ENCODE measurements at places on chromosomes 11 and 22.

DNA sequence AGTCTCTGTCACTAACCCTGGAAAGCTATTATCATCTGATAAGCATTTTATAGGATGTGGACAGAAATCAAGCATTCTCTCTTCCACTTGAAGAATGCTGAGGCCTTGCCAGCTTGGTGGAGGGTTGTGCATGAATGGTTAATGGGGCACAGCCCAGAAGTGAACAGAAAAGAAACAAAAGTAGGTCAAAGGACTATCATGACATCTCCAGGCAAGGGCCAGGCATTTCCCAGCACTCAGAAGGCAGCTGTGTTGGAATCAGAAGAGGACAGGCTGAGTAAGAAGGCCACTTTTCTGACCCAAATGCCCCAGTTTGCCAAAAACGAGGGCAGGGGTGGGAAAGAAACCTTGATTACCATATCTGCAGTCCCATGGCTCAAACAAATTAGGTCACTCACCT is 12.4 kb downstream of the TENM4 start:
- no peak for DNase-seq

DNA sequence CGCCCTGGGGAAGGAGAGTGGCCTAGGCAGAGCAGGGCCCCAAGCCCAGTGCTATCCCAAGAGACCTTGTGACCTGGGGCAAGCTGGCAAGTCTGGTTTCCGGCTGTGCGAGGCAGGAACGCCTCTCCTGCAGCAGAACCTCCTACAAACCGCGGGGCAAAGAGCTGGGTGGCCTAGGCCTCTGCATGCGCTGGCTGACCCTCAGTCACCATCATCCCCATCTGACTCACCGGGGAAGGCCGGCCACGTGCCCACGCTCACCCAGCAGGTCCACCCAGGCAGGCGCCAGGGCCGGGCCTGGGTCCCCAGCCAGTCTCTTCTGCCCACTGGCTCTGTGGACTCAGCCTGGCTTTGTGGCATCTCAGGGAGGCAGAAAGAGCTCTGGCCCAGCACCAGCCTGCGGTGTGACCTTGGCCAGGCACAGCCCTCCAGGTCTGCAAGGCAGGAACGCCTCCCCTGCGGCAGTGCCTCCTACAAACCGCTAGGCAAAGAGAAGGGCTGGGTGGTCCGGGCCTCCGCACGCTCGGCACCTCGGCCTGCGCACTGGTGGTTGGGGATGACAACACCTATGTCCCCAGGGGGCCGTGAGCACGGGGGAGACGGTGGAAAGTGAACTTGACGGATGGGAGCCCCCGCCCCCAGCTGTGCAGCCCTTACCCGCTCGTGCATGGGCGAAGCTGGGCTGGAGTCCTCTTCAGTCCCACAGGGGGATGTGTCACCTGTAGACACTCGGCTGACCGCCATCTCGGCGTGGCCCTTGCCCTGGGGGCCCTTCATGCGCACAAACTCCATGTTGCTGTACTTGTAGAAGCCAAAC is 38.2 kb downstream of the KIAA0930 start:
- no peak for DNase-seq

- DNase-seq, result no peak
These were observed 20.1 kb upstream of the CD44 start for GRCh38 chr11:35118906-35119305.

GRCh38 chr11:28913883-28914282 is 805.7 kb downstream of the METTL15 start:
- DNase-seq, result no peak

DNA sequence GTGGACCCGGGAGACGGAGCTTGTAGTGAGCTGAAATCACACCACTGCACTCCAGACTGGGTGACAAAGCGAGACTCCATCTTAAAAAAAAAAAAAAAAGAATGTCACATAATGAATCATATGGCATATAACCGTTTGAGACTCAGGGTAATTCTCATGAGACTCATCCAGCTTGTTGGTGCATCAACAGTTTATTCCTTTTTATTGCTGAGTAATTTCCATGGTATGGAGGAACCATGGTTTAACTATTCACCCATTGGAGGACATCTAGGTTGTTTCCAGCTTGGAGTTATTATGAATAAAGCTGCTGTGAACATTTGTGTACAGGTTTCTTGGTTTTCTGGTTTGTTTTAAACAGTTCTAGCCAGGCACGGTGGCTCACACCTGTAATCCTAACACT is 25.3 kb downstream of the PPARA start:
- no peak for DNase-seq

DNA sequence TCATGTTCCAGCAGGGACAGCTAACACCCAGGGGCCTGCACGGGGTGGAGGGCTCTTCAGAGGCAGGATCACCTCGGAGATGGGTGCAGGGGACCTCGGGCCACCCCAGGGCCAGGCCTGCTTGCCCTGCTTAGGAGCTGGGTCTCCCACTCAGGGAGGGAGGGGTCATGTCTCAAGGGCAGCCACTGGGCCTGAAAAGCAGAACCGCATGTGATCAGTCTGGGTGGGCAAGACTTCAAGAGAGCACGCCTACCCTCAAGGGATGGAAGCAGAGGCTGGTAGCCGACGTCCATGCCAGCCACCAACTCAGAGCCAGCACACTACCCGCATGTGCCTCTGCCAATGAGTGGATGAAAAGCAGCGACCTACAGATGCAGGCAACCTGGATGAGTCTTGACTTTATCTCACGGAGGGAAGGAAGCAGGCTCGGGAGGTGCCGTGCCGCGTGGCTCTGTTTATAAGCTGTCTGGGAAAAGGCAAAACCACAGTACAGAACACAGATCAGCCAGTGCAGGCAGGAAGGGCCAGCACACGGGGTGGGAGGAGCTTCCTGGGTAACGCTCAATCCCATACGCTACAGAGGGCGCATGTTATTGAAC is 16.0 kb downstream of the TBX1 start:
- no peak for DNase-seq

- no peak for DNase-seq
These were observed 183.9 kb downstream of the CTTN start for GRCh38 chr11:70581991-70582885.

GRCh38 chr11:61195719-61196118 is 7.6 kb upstream of the PGA3 start:
- DNase-seq, result no peak

GRCh38 chr11:76048763-76049162 is 157.5 kb downstream of the WNT11 start:
- no peak for DNase-seq

DNA sequence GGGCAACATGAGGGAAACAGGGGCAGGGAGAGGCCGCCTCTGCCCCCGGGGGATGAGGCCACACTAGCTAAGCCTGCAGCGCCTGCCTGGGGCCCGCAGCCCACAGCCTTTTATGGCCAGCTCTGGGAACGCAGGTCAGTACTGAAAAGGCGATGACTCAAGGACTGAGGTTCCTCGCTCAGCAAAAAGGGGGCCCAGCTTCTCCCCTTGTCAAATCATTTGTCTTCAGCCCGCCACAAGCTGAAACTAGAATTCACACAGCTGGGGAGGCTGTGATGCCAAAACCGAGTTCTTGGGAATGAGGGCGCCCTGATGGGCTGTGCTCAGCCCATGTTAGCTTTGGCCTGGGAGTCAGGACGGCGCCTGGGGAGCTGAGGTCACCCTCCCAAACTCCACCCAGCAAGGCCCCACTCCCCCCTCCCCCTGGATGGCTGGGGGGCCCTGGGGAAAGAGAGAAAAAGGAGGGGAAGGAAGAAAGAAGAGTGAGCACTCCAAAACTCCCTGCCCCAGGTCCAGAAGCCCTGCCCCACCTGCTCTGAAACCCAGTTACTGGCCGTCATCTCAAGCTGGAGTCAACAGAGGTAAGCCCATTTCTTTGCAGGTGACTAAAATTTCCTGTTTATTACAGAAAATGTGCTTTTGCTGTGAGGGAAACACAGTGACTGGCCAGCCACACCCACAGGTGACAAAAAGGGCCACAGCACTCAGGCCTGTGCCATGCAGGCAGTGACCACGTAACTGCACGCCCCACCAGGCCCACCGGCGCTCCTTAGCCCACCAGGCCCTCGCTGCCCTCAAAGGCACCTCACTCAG is 13.7 kb downstream of the EHD1 start:
- no peak for DNase-seq

DNA sequence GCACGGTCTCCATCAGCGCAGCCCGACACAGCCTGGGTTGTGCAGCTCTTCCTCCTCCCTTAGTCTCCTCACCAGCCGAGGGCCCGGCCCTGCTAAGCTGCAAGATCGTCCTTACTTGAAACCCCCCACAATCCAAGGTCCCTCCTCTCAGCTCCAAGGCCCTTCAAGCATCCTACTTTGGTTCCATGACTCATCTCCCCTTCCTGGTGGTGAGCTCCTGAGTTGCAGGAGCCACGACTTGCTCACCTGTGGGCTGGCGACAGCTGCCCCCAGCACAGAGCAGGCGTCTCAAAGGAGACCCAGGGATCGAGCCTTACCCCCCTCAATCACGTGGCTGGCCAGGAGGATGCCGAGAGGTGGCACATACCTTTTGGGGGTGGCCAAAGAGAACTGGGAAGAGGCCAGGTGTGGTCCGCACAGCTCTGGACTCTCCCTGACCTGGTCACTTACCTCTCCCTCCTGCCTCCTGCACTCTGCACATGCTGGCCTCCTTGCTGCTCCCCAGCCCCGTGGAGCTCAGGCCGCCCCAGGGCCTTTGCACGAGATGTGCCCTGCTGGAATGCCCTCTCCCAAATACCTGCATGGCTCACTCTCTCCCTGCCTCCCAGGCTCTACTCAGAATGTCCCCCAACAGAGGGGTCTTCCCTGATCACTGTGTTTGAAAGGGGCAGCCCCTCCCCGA is 35.2 kb upstream of the FADD start:
- DNase-seq, result no peak

DNA sequence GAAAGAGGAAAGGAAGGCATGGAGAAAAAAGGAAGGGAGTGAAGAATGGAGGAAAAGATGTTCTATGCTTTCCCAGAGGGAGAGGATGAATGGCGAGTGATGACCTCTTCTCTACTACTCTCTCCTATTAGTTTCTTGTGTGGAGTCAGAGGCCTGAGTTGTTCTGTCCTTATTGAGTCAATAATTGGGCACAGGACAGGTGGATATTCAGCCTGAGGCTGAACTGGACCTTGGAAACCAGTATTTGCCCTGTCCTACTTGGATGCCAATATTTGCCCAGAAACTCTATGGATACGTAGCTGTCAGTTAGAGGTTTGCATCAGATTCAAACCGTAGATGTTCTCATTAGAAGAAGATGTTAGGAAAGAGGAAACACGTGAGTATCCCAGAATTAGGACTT is 17.6 kb upstream of the SWAP70 start:
- DNase-seq, result no peak

DNA sequence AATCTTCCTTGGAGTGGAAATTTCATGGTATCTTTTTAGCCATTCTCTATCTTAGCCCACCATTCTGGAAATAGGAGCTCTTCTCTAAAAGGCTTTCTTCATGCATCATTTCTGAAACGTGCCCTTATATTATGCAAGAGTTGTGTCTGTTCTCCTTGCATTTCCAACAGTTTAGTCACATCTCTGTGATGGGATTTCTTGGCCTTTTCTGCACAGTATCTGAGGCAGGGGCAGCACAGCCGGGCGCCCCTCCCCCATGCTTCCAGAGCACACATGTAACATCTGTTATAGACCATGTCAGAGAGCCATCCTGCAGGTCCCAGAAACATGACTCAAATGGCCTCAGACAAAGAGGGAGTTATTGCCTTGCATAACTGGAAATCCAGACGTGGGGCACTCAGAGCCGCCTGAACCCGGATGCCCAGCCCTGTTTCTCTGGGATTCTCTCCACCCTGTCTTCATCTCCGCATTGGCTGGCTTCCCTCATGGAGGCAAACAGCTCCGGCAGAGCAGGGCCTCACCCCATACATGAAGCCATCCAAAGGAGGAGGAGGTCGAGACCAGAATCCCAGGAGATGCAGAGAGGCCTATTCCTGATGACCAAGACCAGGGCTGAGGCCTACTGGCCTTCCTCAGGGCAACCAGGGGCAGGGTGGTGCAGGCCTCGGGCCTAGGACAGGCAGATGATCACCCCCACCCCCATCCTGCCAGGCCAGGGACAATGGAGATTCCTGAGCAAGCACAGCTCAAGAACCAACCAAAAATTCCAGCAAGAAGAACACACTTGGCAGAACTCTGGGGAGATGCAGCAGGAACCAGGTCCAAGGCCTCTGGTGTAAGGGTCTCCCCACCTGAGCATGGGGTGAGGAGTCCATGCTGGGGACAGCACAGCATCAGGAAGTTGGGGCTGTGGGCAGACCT is 61.3 kb downstream of the IGLL5 start:
- no peak for DNase-seq

DNA sequence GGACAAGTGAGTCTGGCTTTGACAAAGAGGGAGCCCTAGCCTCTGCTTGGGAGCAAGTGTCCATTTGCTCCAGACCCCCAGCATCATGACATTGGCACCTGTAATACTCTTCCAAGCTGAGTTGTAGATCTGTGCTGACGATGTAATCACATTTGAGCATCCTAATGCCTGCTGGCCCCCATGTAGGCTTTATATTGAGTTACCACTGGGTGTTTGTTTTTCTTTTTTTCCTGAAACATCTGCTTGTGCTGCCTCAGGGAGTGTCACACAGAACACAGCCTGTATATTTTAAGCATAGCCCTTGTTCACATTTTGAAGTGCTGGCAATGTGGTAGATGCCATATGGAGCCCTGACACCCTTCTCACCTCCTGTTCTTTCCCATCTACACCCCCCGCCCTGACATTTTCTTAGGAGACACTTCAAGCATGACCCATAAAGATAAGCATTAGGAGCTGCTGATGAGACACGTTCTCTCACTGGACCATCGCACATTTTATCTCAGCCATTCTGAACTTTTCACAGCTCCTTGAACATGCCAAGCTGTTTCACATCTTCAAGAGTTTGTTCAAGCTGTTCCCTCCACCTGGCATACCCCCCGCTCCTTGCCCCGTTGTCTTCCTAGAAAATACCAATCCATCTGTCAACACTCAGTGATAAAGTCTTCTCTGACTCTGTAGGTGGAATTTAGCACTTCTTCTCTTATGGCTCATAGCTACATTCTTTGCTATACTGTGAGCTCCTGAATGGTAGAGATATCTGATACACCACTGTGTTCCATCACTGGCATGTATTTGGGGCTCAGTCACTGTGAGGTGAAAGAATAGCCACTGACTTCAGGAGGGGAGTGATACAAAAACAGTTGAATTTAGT is 128.7 kb downstream of the TRIM44 start:
- DNase-seq, result peak; percentile 37

GRCh38 chr11:69874178-69874983 is 55.2 kb upstream of the FGF3 start:
- DNase-seq, result no peak

- no peak for DNase-seq
These were observed 315.8 kb downstream of the CTTN start for GRCh38 chr11:70713988-70714665.

DNA sequence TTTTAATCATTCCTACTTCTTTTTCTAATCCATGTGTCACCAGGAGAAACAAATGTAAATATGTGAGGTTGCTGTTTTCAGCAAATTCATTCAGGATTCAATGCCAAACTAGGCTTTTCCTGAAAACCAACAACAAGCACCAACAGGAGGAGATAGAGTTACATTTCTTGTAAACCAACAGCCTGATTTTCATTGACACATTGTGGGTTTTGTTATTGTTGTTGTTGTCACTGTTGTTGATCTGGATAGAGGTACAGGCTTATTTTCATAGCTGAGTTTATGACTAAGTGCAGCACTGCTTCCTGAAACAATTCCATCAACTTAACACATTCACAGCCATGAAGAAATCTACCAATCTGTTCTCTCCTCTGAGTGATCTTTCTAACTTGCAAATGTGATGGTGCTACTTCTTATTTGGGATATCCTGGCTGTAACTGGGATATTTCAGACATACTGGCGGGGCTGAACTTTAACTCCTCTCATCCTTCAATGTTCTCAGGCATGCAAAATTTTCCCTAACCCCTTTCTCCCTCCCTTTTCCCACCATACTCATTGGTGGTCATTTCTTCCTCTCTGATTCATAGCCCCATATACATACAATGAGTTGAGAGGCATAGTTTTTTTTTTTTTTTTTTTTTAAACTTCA is 65.5 kb downstream of the ME3 start:
- no peak for DNase-seq

Data from NCI-H187 (cell line).